ENCODE measurements at places on chromosomes 2 and 18.
A peak's percentile ranks its signal among the peaks of the same experiment; 100 is the strongest.

- no peak for DNase-seq
These were observed 42.7 kb downstream of the ZFP36L2 start for GRCh38 chr2:43183743-43184142.

DNA sequence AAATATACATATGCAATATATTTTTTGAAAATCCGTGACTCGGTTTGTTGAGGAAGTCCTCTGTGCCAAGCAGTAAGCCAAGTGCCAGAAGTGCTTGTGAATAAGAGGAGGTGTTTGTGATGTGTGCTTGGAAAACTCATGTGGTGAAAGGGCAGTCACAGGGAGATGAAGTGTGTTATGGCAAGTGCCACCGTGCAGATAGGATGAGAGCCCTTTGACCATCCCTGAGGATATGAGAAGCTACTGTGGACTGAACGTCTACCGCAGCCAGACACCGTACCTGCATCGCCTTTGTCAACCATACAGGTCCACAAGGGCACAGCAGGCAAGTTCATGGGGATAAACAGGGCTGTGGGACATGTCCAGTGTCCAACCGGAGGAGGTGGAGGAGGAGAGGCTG is 288.9 kb upstream of the MYT1L start:
- DNase-seq: no peak

GRCh38 chr2:33529771-33530481 is 53.5 kb downstream of the RASGRP3 start:
- no peak for DNase-seq

- DNase-seq: no peak
These were observed 13.0 kb downstream of the PTMA start for GRCh38 chr2:231720987-231721966.

GRCh38 chr2:9311488-9311887 is 104.9 kb downstream of the ASAP2 start:
- DNase-seq: no peak

DNA sequence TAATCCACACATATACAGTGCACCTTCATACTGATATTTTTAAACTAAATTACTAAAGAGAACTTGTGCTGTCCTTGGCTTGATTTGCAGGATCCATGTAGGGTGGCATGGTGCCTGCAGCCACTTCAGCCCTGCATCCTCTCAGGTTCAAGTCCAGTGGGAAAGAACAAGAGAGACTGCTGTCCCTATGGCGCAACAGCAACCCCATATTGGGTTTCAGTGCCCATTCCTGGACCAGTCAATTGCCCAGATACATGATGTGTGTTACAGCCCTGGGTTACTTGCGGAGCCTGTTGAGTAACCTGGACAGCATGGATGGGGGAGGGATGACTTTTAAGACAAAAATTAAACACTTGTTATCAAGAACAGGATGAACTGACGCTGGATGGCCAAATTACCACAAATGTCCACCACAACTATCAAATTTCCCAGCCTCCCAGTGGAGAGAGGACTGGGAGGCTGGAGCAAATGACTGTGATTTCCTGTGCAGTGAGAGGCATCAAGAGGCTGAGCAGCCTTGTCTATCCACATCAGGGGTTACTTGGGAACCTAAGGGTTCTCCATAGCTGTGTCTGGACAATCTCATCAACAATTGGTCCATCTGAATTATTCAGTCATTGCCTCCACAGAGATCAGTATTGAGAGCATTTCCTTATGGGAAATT is 162.0 kb downstream of the CAPN13 start:
- peak; percentile 44 for DNase-seq

DNA sequence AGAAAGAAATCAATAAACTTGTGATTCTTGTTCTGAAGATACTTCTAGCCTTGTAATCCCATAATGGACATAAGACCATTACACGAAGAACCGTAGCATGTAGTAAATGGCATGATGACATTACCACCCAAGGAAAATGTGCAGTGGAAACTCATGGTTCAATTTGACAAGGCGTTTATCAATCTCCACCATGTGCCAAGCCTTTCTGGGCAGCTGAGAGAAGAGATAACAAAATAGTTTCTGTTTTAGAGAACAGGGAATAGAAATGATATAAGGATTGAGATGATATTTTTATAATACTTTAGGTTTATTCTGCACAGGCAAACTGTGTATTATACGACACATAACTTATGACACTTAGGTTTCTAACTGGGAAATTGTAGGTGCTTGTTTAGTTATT is 19.2 kb downstream of the ABI2 start:
- DNase-seq: no peak

- peak; percentile 33 for DNase-seq
These were observed 563.1 kb upstream of the LINC00305 start for GRCh38 chr18:64712035-64712434.

DNA sequence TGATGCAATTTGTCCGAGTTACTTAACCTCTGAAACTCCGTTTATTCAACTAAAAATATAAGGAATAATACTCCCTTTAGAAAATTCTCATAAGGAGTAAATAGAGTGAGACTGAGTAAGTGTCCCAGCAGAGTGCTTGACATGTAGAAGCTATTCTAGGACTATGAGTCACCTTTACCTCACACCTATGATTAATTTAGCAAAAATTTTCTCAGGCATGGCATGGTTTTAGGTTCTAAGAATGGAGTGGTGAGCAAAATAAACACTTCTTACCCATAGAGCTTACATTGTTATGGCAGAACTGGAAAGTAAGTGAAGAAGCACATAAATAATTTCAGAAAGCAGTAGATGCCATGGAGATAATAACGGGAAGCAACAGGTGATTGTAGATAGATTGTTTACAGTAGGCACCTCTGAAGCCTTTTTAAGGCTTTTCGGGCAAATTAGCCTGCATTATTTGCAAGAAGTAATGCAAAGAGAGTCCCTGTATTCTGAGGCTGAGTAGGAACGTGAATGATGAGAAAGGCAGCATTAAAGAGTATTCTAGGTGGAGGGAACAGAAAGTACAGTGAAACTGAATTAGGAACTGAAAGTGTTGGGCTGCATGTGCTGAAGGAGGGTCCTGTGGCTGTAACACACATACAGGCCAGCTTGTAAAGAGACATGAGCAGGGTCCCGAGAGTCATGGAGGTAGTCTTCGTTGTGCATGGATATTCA is 209.2 kb downstream of the ZNF407 start:
- peak; percentile 94 for DNase-seq

DNA sequence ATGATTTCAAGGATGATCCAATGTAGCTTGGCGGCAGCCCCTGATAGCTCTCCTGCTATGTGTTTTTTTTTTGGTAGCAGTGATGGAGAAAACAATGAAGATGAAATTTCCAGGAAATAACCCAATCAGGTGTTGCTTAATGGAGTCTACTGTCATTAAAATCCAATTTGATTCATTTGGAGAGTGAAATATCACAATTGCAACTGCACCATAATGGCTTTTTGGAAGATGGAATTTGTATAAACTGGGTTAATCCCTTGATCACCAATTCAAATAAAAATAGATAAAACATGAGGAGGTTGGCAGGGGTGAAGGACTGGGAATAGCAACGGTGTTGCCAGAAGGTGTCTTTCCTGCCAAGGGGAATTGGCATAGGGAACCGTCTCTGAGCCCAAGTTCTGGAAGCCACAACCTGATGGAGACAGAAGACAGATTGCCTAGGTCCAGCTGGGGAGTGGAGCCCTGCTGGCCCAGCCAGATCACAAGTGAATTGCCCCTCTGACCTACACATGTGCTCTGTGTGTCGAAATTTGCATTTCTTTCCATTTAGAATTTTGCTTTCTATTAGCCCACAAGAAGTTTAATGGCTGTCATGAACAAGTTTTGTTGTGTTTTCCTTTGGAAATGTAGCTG is 170.3 kb upstream of the SPRED2 start:
- DNase-seq: no peak

DNA sequence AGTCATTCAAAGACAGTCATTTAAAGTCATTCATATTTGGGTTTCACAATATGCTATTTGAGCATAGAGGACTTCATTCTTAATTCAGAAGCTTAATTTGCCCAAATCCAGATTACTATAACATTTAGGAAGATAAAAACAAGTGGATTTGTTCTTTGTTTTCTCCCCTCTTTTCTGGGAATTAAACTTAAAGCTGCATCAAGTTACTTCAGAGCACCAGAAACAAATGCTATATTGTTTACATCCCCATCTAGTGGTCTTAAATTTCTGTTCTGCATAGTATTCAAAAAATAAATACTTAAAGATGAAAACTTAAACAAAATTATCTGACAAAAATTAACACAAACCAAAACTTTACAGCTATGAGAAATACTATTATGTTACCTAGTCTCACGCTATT is 34.7 kb upstream of the MARCHF7 start:
- no peak for DNase-seq

DNA sequence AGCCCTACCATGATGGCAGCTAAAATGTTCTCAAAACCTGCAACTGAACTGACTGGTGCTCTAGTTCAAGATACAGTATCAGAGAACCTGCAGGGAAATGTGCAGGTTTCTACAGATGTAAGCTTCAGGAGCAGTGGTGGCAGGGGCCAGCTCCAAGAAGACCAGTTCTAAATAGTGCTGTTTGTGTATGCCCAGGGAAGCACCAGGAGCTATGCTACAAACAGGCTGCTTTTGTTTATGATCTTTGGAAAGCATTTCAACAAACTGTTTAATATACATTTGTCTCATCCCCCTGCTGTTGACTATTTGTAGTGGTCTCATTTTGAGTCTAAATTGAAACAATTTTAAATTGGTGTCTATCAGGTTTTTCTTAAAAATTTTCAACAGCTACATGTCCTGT is 20.7 kb downstream of the FZD5 start:
- DNase-seq: peak; percentile 60

- DNase-seq: peak; percentile 66
These were observed 37.6 kb upstream of the MCM6 start for GRCh38 chr2:135913727-135914365.

DNA sequence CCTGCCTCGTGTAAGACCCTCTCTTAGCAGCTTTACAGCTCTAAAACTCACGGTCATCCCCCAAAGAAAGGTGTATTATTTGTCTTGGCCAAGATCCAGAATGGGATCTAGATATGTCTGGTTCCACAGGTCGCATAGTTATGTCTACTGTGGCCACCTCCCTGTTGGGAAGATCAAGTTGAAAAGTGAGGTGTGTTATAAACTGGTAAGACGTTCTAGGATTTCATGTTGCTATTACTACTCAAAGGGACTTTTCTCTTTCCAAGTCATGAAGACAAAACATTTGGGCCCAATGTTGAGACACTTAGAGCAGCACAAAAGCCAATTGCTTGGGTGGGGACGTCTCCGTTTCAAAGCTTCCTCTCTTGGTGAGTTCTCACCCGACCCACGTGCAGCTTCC is 766.0 kb downstream of the RNF144A start:
- DNase-seq: no peak

- DNase-seq: no peak
These were observed 72.3 kb downstream of the RTP5 start for GRCh38 chr2:241941691-241942301.

DNA sequence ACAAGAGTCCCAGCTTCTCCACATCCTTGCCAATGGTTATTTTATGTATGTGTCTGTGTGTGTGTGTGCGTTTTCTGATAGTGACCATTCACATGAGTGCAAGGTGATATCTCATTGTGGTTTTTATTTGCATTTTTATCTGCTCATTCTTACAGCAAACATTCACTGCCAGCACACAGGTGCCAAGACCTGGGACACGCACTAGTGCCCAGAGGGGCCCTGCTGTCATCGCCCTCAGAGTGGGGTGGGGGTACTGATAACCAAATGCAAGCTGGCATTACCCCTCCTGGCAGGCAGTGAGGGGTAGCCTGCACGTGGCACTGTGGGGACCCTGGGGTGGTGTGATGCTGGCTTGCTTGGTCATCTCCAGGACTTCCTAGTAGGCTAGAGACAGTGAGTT is 285.4 kb downstream of the LPIN1 start:
- DNase-seq: no peak

GRCh38 chr2:227614246-227614645 is 394 bp downstream of the SCYGR3 start:
- peak; percentile 54 for DNase-seq

- no peak for DNase-seq
These were observed 17.3 kb downstream of the TWIST2 start for GRCh38 chr2:238865015-238865719.

DNA sequence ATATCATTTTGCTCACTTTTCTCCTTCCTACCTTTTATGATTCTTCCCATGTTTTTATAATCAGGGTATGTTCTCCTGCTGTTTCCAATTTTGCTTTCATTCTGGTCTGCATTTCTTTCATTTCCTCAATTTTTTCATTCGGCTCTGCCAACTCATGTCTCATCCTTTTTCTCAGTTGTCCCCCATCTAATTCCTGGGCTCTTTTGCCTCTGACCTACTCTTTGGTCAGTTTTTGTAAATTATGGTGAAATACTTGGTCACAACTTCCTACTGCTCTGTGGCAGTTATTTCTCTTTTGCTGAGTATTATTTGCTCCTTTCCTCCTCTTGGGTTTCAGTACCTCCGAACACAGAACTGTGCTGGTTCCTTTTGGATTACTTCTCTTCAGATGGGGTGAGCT is 27.5 kb downstream of the MYO7B start:
- DNase-seq: no peak

- no peak for DNase-seq
These were observed 38.6 kb upstream of the GPC1 start for GRCh38 chr2:240396623-240397541.

DNA sequence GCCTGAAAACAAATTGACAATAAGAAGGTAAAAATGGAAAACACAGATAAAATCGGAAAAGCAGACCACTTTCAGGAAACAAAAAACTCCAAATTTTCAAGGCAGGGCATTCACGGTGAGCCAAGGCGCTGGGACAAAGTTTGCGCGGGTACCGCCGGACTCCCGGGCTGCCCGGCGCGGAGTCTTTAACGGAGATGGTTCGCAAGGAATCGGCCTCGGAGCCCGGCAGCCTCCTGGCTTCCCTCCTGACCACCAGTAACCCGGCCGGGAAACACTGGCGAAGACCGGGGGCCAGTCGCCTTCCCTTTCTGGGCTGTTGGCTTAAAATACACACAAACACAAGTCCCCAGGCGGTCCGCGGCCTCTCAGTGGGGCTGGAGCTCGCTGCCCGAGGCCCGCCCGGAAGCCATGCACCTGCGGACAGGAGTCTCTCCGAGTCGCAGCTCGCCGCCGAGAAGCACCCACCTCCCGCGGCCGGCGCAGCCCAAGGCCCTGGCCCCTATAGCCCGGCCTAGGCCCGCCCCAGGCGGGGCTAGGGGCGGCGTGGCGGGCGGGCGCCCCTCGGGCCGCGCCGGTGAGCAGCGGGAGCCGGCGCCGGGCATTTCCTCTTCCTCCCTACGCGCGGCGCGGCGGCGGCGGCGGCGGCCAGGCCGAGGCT is 622 bp upstream of the KCMF1 start:
- peak; percentile 77 for DNase-seq

GRCh38 chr2:98605076-98605475 is 3.2 kb downstream of the COA5 start:
- DNase-seq: no peak

GRCh38 chr2:102514061-102514785 is 41.2 kb downstream of the SLC9A4 start:
- no peak for DNase-seq

DNA sequence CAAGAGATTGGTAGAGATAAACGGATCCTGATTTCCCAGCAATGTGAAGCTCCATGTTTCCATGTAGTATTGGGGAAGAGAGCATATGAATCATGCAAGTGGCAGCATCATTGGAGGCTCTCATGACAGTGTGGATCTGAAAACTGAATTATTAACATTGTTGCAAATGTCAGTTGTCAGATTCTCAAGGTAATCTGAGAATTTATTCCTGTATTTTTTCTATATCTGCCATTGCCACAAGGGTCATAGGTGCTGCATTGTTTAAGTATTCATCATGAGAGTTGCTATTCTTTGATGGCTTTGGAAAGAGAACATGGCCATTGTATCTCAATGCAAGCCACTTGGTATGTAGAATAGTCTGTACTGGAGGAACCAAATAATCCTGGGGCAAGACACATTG is 1217.0 kb upstream of the ZEB2 start:
- DNase-seq: no peak

Data from NCI-H510A treated with DMSO at 0.1 percent for 48 hours (cell line).